ENCODE measurements at places on chromosomes 11 and 22.

DNA sequence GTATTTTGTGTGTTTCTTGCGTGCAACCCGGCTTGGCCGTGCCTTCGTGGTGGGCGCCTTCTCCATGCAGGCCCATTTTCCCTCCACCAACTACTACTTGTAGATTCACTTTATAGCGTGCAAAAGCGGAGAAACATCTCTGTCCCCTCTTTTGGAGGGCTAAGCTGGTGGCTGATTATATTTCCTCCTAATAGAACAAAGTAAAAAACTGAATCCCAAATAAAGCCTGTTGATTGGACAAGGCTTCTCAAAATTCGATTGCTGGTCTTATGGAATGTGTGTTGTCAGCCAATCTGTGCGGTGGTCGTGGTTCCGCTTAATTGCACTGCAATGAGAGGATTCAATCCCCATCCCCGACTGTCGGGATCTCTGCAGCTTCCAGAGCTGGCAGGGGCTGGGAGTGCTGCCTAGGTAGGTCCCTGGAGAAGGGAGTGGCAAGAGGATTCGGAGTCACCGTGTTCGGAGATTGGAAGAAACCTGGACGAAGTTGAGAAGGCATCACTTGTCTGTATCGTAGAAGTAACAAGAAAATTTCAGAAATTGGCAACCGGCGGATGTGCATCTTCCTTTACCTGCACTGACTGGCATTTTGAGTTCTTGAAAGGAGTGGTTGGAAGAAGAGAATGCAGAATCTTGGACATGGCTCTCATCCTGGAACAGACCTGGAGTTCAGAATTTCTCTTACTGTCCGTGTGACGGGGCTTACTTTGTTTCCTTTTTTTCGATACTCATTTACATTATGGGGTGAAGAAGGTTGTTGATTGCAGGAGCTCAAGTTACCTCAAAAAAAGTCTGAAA lies 1.1 kb downstream of the HMGXB4 start:
- DNase-seq, result peak; percentile 25

DNA sequence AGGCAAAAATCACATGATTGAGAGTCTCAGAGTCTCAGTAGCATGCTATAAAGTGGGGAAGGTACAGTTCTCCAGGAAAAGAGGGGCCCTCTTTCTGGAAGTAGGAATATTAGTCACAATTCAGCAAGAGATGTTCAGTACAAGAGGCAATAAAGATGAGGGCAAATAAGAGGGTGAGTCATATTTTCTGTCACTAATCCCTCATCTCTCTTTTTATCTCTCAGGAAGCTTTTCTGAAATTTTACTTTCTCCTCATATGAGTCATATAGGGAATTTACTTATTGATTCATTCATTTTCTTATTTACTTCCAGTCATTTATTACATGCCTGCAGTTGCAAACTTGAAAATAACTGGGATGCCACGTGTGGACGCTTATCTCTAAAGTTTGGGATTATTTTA lies 3.4 kb upstream of the NXPE1 start:
- peak; percentile 48 for DNase-seq

DNA sequence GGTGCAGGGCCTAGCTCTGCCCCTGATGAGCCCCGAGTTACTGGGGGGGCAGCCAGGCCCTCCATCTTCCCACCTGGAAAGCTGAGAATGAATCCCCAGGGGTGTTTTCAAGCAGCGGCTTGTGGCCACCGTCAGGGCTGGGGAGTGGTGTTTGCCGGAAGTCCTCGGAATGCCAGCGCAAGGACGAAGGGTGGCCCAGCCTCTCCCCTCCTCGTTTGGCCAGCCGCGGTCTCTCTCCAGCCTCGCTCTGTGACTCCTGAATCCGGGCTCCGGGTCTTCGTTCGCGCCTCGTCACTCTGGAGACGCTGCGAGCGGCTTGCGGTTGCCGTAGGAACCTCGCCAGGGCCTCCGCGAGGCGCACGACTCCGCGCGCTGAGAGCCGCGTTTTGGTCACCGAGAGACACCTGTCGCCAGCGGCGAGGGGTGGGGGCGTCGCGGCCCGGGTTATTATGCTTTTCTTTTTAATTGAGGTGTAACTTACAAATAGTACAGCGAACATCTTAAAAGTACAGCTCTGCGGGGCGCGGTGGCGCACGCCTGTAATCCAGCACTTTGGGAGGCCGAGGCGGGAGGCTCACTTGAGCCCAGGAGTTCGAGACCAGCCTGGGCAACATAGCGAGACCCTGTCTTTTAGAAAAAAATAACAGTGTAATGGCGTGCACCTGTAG lies 6.3 kb upstream of the KDELR3 start:
- DNase-seq, result peak; percentile 82

DNA sequence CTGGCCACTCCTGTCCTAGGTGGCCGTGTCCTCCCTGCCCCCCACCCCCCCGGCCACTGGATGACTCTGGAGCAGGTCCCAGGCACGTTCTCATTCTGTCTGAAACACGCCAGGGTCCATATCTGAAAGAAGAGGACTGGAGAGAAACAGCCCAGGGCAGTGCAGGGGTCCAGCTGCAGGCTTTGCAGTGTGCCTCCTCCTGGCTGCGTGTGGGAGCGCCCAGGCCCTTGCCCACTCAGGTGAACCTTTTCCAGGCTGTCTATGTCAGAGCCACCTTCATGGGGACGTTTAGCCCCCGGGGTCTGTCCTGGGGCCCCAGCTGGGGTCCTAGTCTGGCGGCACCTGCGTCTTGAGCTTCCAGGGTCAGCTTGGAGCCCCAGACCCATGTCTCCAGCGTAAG lies 15.6 kb downstream of the GRAMD4 start:
- no peak for DNase-seq

- DNase-seq, result no peak
Observed at GRCh38 chr11:115613986-115614632, 109.9 kb upstream of the CADM1 start.

DNA sequence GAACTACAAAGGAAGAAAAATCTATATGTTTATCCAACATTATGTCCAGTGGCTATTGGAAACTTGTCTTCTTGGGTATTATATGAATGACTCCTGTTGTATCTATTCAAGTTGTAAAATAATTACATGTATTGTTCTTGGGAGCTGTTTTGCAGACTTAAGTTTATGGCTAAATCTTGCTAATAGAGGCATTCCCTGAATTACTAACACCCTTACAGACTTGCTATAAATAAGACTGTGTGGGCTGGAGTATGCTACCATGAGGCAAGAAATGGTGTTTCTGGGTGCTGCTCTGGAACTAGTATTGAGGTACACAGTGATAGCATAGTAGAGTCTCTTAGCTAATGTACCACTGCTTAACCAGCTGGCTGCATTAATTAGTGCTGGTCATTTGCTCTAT lies 155.1 kb downstream of the HIPK3 start:
- DNase-seq, result no peak

GRCh38 chr11:48002561-48002960 lies 22.2 kb downstream of the PTPRJ start:
- no peak for DNase-seq

DNA sequence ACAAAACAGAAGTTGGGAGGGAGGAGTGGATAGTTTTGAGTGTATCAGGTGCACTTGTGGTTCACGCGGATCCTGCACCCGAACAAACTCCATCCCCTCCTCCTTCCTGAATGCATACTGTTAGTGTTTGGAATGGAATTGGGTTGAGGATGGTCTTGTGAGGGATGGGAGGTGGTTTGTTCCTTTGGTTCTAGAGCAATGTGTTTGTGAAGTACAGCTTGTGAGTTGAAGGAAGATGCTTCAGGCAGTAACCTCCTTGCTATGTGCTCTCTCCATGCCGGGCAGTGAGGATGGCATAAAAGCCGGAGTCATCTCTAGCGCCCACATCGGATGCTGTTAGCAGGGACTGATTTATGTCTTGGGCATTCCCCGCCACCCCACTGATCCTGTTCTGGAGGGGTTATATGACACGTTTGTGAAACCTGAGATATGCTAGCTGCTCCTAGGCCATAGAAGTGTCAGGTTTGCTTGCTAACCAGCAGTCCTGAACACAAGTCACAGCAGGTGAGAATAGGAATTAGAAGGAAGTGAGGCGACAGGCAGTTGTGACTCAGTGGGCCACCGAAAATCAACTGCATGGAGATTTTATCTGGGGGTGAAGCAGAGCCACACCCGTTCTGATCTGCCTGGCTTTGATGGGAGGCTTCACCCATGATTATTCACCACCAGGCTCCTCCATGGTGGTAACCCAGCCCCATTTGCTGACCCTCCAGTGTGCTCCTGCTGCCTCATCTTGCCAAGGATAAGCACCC lies 2.2 kb downstream of the BCR start:
- DNase-seq, result no peak

GRCh38 chr11:88016392-88017170 lies 158.7 kb downstream of the RAB38 start:
- peak; percentile 93 for DNase-seq

DNA sequence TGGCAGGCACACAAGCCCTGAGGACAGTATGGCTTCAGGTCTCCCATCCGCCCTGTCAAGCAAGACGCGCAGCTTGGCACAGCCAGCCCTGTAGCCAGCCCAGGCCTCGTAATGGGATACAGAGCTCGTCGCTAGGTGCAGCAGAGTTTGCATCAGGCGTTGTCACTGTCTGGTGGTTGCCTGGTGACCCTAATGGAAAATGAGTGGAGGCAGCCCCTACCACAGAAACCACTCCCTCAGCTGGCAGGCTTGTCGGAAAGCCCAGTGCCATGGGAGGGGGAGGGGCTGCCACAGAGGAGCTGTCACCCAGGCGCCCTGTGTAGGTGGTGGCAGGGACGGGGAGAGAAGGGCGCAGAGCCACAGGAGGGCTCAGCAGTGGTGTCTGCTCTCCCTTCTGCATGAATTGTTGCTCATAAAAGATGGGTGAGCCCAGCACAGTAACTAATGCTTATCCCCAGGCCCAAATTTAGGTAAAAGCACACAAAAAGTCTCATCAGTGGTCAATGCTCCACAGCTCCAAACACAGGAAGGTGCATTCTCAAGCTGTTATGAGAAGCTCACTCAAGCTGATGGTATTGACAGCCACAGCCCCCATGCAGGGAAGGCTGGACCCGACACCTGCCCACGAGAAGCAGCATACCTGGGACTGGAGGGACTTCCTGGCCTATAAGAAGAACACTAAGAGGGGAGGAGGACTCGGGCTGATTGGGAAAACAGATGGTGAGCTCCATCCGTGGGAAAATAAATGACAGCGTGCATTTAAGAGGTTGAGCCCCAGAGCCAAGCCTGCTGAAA lies 164.6 kb downstream of the ETS1 start:
- no peak for DNase-seq

DNA sequence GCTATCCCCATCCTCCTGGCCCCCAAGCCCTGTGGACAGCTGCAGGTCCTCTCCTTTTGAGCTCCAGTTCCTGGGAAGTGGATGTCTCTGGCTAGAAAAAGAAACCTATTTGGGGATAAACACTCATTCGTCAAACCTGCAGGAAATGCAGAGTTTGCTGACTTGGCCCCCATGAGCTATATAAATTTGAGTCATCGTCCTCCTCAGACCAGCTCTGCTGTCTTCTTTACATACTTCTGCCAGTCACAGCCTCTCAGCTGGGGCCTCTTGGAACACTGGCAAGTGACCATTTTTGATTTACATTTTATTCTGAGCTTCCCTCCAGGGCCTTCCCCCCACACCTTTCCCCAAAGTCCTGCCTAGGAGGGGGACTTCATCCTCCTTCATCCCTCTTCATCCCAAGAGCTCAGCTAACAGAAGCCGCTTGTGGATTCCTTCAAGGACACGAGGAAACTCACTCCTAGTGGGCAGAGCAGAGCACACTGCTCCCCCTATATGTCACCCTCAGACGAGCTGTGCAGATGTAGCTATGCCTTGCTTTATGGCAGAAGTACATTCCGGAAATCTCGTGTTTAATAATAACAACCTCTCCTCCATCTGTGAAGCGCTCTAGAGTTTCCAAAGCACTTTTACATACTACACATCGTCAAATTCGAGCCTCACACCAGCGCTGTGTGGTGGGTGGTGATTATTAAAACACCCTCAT lies 131.8 kb downstream of the FEZ1 start:
- peak; percentile 34 for DNase-seq

- DNase-seq, result no peak
Observed at GRCh38 chr11:105811242-105811641, 201.4 kb downstream of the GRIA4 start.

DNA sequence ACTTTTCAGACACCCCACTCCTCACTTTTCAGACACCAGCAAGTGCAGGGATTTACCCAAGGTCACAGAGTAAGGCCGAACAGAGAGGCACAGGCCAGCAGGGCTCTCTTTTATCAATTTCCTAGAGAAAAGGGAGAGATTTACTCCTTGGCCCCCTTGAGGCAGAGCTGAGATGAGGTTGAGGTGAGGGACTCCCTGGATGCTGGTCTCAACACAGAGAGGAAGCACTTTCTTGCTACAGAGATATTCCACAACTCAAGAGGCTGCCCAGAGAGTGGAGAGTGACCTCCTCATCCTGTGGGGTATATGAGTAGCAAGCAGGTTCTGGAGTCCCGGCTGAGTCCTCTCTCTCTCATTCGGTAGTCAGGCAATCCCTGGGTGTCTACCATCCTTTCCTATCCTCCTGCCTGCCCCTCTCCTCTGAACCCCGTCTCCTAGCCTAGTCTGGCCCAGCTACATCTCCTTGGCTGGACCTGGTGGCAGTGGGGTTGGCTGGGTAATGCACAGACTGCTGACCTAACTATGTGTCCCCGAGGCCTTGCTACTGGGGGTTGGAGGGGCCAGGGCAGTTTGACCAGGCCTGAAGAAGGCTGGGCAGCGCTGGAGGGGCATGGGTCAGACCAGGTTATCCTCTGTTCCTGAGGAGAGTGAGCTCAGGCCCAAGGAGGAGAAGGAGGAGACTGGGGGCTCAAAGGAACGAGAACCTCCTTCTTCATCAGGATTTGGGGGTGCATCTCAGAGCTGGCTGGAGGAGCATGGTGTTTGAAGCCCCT lies 1.8 kb upstream of the ARHGEF17 start:
- DNase-seq, result no peak

GRCh38 chr11:64841592-64842365 lies 2.7 kb downstream of the CDC42BPG start:
- no peak for DNase-seq

DNA sequence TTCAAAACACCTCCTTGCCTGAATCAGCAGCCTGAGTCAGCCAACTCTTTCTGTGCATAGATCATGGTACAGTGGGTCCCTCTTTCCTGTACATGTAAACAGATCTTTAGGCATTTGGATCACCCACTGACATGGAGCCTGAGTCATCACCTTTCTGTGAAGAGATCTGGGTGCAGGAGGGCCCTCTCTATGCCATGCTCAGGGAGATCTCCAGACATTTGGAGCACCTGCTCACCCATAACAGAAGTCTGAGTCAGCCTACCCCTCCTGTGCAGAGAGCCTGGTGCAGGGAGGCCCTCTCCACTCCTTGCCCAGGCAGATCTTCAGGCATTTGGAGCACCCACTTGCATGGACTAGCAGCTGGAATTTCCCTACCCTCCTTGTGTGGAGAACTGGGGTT lies 56.2 kb upstream of the GLYAT start:
- no peak for DNase-seq

- no peak for DNase-seq
Observed at GRCh38 chr11:134478611-134479010, 66.6 kb upstream of the B3GAT1 start.

GRCh38 chr11:23755076-23755475 lies 741.8 kb upstream of the LUZP2 start:
- no peak for DNase-seq

DNA sequence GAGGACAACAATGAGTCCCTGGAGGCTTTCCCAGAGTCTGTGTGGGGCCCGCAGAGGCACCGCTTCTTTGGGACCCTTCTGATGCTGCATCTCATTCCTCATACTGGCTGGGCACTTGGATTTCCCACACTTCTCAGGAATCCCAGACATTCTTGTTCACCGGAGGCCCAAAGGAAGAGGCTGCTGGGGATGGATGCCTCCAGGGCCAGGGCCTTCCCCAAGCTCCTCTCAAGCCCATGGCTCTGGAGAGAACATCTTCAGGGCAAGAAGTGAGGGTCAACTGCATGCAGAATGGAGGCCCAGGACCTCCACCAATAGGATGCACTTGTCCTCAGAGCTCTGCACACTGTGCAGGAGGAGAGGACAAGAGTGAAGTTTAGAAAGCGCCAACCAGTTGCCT lies 34.6 kb downstream of the DKK3 start:
- DNase-seq, result no peak
